ENCODE measurements at places on chromosomes 16 and 17.

- DNase-seq = no peak
Measured at GRCh38 chr16:52069866-52070265, 477.1 kb downstream of the TOX3 start.

DNA sequence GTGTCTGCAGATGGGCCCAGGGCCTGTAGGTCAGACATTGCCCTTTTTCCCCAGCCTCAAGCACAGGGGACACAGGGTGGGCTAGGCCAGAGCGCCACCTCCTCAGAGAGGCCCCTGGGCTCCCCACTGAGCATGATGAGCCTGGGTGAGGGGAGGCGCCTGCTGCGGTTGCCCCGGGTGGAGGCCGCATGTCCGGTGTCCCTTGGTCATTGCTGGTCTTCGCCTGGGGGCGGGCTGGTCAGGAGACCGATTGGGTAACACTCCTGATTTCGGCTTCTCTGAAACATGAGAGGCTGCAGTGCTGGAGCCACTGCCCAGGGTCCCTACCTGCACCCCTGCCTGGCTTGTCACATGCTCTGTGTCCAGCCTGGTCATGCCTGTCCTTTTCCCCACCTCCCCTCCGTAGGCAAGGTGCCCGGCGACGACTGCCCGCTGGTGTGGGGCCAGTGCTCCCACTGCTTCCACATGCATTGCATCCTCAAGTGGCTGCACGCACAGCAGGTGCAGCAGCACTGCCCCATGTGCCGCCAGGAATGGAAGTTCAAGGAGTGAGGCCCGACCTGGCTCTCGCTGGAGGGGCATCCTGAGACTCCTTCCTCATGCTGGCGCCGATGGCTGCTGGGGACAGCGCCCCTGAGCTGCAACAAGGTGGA lies 2.4 kb upstream of the NPB start:
- DNase-seq = no peak

- DNase-seq = no peak
Measured at GRCh38 chr17:48809182-48809581, 7.8 kb downstream of the TTLL6 start.

DNA sequence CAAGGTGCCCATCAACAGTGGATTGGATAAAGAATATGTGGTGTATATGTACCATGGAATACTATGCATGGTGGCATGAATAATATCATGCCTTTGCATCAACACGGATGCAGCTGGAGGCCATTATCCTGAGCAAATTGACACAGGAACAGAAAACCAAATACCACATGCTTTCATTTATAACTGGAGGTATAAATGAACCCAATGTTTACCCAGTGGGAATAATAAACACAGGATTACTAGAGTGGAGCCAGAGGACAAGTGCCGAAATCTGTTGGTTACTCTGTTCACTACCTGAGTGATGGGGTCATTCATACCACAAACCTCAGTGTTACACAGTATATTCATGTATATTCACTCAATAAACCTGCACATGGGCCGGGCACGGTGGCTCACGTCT lies 125.2 kb downstream of the CDH11 start:
- DNase-seq = no peak

DNA sequence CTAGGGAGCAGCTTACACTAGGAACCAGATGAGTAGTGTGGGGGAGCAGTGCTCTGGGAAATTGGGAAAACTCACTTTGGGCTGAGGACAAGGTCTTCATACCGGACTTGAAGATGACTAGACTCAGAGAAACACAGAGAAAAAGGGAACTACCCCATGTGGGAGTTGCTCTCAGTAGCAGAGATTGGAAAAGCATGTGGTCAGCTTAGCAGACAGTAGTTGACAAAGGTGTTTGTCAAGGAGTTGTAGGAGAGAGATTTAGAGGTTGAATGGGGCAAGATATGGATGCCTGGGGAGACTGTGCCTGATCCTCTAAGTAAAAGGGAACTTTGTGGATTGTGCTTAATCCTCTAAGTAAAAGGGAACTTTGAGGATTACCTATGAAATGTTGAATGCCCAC lies 194.5 kb upstream of the COX10 start:
- no peak for DNase-seq

DNA sequence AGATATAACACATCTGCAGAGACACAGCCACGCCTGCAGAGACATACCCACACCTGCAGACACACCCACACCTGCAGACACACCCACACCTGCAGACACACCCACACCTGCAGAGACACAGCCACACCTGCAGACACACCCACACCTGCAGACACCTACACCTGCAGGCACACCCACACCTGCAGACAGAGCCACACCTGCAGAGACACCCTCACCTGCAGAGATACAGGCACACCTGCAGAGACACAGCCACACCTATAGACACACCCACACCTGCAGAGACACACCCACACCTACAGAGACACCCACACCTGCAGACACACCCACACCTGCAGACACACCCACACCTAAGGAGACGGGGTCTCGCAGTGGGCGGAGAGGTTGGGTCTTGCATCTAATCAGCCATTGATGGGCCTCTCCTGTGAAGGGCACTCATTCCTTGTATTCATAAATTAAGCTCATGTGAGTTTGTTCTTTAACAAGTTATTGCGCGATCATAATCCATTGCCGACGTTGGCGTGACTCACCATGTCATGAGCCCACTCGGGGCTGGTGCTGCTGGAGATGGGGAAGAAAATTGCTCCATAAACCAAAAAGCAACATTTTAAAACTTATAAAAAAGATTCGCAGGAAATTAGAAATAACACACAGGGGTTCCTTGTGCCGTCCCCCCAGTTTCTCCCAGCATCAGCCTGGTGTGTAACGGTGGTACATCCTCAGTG lies 28.9 kb upstream of the CDH15 start:
- no peak for DNase-seq

GRCh38 chr17:72176516-72176851 lies 55.7 kb downstream of the SOX9 start:
- DNase-seq = no peak

GRCh38 chr17:37726248-37726647 lies 18.6 kb downstream of the HNF1B start:
- DNase-seq = no peak

GRCh38 chr16:3793161-3793576 lies 75.8 kb upstream of the TRAP1 start:
- DNase-seq = no peak

DNA sequence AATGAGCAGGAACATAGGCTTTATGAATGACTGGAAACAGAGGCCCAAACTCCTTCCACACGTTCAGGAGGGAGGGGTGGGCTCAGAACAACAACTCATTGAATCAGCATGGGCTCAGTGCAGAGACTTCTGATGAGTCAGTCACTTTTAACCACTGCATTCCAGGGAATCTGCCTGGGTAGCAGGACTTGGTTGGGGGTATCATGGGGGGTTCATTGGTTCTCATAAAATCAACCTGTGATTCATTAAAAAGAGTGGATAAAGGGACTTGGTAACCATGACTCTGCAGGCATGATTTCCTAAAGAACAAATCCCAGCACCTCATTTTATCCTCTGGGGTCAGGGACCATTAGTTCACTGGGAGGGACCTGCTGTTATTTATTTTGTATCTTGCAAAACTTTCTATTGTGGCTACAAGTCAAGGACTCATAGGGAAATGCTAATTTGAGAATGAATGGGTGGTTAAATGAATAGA lies 13.8 kb downstream of the ITGB3 start:
- no peak for DNase-seq

- peak; percentile 63 for DNase-seq
Measured at GRCh38 chr17:57747221-57748017, 2.3 kb upstream of the CCDC182 start.

DNA sequence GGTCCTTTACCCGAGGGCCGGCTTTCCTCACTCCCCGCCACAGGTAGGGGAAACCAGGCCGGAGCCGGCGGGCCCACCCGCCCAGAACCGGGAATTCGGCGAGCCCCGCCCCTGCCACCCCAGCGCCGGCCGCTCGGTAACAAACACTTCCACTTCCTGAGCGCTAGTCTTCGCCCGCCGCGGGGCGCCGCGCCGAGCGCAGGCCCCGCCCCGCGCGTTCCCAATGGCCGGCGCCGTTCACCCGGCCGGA lies 224 bp upstream of the NHERF1 start:
- peak; percentile 94 for DNase-seq

- peak; percentile 70 for DNase-seq
Measured at GRCh38 chr16:53159781-53160436, 105.1 kb downstream of the CHD9 start.

GRCh38 chr16:10172848-10173655 lies 9.2 kb downstream of the GRIN2A start:
- no peak for DNase-seq

Data from CD4-positive, alpha-beta T cell treated with Interleukin-2 at 100 ng/mL for 4 hours (primary cell).